ENCODE measurements at places on chromosomes 6 and 20.

DNA sequence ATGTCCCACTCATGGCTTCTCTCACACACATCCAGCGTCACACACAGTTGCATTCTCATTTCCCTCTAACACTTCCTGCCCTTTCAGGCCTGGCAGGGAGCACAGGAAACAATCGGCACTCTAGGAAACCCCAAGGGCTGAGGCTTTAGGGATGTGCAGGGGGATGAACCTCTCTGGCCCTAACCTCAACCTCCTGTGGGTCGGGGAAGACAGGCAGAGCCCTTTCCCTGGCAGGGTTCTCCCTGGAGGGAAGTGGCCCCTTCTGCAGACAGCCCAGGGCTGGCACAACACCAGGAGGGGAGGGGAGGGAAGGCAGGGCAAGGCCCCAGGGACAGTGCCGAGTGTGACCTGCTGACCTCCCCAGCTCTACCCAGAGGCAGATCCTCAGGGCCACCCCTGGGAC lies 2.7 kb downstream of the TEAD3 start:
- no peak for DNase-seq

GRCh38 chr20:54212871-54213270 lies 5.0 kb downstream of the PFDN4 start:
- DNase-seq = no peak

- no peak for DNase-seq
Observed at GRCh38 chr6:11663519-11663918, 115.1 kb downstream of the ADTRP start.

DNA sequence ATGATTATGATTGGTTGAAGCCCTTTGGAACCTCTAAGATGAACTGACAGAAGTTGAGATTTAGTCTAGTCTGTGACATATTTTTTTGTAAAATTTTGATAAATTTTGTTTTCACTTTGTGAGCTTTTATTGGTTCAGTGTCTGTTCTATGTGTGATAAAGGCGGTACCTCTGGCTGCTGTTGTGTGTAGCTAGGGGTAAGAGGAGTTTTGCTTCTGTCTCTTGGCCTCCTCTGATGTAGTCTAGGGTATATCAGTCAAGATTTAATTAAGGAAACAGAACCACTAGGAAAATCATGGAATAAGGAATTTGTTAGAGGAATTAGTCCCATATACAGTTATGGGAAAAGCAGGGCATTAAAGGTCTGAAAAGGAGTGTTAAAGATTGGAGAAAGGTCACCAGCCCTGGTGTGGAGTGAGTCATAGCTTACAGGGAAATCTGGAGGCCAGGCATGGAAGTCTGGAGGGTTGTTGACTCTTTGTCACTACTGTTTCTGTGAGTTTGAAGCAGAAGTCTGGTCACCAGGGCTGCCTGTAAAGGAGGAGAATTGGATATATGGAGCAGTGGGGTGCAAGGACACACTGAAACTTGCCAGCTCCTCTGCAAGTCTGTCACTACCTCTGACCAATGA lies 28.5 kb downstream of the CDC5L start:
- no peak for DNase-seq

- DNase-seq = no peak
Observed at GRCh38 chr6:119610265-119610664, 260.7 kb upstream of the MAN1A1 start.
